Memory B cell (primary cell): ENCODE measurements at places on chromosomes 7 and 10.

DNA sequence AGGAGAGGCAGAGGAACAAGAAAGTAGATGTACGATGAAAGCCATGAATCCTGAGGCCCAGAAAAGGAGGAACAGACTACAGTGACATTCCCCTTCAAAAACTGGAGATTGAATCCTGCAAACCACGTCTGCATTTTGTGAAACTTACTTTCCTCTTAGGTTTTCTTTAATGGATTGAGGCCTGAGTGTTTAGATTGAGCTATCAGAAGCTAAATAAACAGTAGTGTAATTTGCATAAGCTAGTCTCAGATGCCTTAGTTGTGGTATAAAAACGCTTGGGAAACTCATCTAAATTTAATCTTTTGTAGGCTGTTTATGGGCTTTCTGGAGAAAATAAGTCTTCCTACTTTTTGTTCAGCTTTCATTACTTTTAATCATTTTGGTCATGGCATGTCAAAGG is 94.8 kb upstream of the HDAC9 start:
- DNase-seq: no peak

DNA sequence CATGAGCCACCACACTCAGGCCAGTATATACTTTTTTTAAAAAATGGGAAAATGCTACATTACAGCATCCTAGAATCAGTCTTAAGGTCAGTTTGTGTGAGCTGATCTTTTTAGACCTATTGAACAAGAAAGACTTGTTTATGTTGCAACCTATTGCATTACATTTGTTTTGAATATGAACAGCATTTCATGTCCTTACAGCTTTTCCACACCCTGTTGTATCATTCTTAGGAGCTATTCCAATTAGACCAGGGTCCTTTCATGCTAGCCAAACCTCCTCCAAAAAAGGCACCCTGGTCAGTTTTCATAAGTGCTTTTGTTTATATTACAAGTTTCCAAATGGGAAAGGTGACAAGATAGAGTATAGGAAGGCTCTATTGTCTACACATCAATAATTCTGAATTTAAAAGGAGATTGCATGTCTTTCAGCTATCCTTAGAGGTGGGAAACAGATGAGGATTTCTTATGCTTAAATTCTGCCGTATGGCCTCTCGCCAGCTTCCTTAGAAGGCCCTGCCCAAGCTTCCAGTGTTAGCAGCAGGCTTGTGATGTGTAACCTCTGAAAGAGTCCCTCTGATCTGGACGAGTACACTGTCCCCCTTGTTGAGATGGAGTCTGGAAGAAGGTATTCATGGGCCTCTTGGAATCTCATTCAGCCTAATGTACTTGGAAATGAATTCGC is 171.9 kb downstream of the OTUD1 start:
- no peak for DNase-seq

DNA sequence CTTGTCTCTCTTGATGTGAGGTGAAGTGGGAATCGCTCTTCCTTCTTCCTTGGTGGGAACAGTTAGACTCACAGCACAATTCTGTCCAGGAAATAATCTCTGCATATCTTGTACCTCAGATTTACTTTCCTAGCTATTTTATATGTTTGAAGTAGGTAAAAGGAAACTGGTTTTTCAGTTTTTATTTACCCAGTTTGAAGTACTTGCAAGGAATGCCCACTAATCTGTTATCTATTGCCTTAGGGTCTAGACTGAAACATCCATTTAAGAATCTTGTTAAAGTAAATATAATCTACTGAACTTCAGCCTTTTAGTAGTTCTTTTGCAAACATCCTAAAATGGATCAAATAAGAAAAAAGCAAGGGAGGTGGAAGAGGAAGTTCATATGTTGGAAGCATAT is 229.8 kb downstream of the KCND2 start:
- DNase-seq: no peak

GRCh38 chr10:104331208-104331838 is 6.9 kb downstream of the ITPRIP start:
- DNase-seq: no peak

- no peak for DNase-seq
These were observed 459.0 kb upstream of the STEAP1 start for GRCh38 chr7:89695241-89695640.

- DNase-seq: no peak
These were observed 84.0 kb upstream of the TMEM248 start for GRCh38 chr7:66837007-66837406.

GRCh38 chr7:90843472-90843871 is 247.4 kb downstream of the CDK14 start:
- no peak for DNase-seq

DNA sequence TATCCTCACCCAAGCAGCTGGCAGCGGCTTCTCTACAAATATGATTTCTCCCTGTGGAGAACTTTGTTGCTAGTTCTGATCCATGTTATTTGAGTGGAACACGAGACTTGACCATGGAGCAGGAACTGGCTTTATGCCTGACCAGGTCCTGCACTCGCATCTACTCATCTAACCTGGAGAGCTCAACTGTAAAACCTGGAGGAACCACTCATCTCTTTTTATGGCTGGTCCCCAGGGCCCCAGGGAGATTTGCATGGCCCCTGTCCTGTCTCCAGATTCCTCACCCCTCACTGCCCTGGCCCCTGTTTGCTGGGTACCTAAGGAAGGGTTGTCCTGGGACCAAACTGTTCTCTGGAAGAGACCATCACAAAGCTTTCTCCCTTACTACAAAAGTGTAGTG is 16.0 kb downstream of the TCAF1 start:
- DNase-seq: no peak

DNA sequence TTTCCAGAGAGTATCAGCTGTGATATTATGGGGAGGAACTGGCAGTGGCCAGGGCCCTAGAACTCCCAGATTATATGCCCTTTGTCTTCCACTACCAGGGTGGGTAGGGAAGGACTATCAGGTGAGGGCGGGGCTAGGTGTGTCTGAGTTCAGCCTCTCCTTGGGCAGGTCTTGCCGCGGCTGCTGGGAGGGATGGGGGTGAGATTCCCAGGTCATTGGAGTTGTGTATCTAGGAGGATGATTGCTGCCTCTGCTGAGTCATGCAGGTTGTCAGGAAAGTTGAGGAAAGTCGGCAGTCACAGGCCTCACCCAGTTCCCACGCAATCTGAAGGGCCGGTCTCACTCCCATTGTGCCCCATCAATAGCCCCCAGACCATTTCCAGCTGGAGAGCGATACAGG is 185.2 kb downstream of the DKK1 start:
- DNase-seq: no peak
